ENCODE measurements at places on chromosomes 13 and 19.

GRCh38 chr19:44955505-44956439 is 592 bp downstream of the CLPTM1 start:
- DNase-seq, result peak; percentile 43

DNA sequence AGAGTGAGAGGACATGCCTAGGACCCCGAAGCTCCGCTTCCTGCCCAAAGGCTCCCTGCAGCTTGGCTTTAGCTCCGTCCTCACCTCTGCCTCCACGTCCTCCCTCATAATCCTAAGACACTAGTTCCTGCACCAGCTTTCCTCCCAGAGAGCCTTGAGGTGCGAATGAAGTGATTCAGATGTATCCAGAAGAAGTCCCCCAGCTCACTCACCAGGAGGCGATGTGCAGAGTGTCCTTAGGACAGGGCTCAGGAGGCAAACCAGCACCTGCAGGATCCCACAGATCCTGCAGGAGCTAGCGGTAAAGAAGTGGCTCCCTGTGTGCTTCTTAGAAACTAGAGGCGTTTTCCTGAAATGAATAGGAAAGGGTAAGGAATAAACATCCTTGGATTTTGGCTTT is 109.7 kb downstream of the HSPH1 start:
- no peak for DNase-seq

- DNase-seq, result no peak
Observed at GRCh38 chr19:5282901-5283300, 57.7 kb downstream of the PTPRS start.

- DNase-seq, result no peak
Observed at GRCh38 chr13:36251526-36251925, 37.2 kb upstream of the SOHLH2 start.

- no peak for DNase-seq
Observed at GRCh38 chr13:80341756-80342370, 937 bp upstream of the SPRY2 start.

DNA sequence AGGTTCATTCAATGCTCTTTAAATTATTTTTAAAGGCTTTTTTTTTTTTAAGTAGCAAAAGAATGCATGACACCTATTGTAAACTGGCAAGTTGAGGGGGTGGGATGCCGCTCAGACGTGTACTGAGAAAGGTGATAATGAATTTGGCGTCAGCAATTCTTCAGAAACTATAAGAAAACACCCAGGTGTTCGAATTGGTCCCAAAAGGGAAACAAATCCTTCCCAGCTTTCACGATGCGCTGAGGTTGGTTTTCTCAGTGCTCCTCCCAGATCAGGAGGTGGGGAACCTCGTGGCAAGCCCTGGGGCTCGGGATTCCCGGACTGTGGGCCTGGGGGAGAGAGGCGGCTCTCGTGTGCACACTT is 543 bp upstream of the FAM124A start:
- DNase-seq, result no peak

DNA sequence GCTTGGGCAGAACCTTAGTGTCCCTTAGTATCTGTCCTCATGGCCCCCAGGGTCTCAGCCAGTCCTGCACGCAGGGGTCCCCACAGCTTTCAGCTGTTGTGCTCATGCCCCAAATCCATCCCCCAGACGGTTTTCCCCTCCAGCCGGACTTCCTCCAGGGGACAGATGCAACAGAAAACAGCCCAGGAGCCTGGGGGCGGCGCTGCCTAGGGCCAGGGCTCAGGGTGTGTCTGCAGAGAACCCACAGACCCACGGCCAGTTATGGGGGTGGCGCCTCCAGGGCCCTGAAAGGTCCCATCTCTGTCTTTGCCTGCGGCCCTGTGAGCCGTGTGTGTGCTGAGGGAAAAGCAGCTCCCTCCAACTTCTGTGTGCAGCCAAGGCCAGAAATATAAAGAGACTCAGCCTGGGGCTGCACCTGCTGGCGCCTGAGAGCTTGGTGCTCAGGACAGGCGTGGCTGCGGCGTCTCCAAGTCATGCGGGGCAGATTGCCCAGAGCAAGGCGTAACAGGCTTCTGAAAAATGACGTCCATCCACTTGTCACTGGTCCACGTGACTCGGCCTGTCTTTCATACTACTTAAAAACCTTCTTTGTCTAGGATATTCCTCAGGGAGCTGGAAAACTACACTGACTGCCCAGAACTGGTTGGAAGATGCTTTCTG is 22.1 kb upstream of the F7 start:
- no peak for DNase-seq

GRCh38 chr19:18900700-18901481 is 4.9 kb upstream of the CERS1 start:
- no peak for DNase-seq

DNA sequence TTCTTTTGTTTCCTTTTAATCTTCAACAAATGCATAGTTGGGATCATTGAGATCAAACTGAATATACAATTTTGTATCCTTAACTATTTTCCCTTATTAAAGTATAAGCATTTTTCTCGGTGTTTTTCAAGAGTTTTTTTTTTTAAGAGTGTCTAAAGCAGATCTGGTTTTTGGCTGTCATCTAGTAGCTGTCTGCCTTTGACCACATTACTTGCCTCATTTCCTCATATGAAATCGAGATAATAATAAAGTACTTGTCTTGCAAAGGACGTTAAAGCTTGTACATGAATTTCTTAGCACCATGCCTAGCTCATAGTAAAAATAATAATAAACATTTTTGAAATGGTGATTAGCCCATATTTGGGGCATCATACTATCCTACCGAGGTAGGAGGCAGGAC is 121.2 kb downstream of the PDS5B start:
- no peak for DNase-seq

- no peak for DNase-seq
Observed at GRCh38 chr19:15235781-15236180, 3.5 kb upstream of the EPHX3 start.

DNA sequence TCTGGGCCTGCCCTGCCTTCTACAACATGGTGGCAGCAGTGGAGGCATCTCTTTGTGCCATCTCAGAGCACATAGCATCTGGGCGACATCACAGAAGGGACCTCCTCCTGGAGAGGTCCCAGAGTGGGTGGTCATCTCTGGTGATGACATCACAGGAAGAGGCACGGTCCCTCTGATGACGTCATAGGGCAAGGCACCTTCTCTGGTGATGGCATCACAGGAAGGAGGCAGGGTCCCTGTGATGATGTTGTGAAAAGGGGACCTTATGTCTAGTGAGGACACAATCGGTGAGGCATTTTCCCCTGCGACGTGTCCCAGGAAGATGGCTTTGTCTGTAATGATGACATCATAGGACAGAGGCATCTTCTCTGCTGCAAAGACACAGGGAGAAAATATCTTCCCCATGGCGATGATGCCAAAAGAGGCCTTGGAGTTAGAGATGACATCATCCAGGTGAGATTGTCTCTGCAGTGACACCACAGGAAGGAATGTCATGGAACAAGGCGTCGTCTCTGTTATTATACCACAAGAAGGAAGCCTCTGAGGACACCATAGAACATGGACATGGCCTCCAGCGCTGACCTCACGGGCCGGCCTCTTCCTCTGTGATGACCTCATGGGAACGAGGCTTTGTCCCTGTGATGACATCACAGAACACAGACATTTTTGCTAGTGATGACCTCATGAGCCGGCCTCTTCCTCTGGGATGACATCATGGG is 10.7 kb downstream of the SHISA7 start:
- DNase-seq, result no peak

DNA sequence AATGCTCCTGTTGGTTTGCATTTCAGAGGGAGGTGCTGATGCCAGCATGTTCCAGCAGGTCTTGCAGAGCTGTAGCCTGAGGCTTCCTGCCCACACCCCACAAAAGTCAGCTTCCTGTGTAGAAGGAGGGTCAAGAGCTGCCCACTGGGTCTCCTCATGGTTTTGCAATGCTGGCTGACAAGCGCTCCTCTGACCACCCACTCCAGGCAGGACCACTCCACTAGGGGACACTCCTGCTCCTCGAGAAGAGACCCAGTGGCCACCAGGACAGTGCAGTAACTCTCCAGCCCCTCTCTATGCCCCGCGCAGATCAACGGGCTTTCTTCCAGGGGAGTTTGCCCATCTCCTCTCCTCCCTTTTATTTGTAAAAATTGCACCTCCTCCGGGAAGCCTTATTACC is 72.9 kb upstream of the UQCRFS1 start:
- peak; percentile 44 for DNase-seq

DNA sequence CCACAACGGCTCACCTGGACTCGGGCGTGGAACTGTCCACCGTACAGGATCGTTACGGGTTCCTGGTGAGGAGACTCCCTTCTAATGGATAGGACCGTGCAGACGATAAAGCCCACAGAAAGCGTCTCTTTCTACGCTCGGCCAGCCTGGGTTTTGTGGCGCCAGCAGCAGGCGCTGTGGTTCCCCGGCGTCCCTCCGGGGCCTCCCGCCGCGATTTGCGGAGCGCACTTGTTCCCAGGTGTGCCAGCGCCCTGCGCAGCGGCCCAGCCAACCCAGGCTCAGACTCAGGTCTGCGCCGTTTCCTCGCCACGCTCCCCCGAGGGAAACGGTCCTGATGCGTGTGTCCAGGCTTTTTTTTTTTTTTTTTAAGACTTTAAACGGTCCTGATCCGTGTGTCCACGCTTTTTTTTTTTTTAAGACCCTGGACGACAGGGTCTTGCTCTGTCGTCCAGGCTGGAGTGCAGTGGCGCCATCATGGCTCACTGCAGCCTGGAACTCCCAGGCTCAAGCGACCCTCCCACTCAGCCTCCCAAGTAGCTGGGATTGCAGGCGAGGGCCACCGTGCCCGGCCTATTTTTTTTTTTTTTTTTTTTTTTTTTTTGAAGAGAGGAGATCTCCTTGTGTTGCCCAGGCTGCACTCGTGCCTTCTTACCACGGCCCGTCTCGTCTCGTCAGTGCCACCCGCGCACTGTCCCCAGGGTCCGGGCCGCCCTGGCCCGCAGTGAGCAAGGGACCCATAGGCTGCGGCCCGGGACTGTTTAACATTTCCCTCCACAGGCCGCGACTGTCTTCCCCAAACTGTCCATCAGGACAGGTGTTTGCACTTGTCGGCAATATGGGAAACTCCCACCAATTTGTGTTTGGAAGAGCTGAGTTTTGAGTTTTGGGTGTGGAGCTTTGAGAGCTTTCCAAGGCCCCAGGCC is 23.8 kb downstream of the GJA3 start:
- DNase-seq, result peak; percentile 57

DNA sequence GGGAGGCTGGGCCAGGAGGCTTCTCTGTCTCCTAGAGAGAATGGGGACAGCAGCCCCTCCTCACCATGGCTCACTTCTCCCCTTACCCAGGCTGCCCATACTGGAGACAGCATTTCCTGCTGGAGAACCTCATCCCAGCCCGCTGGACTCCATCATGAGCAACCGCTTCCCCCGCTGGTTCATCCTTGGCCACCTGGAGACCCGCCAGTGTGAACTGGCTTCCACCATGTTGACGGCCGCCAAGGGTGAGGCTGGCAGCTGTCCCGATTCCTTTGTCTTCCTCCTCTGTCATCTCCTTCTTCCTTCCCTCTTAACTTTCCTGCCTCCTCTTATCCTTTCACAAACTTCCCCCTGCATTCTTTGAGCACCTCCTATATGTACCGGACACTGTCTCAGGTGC is 28.0 kb downstream of the ZSWIM4 start:
- no peak for DNase-seq

- DNase-seq, result no peak
Observed at GRCh38 chr13:113413178-113413897, 40.0 kb downstream of the ADPRHL1 start.

DNA sequence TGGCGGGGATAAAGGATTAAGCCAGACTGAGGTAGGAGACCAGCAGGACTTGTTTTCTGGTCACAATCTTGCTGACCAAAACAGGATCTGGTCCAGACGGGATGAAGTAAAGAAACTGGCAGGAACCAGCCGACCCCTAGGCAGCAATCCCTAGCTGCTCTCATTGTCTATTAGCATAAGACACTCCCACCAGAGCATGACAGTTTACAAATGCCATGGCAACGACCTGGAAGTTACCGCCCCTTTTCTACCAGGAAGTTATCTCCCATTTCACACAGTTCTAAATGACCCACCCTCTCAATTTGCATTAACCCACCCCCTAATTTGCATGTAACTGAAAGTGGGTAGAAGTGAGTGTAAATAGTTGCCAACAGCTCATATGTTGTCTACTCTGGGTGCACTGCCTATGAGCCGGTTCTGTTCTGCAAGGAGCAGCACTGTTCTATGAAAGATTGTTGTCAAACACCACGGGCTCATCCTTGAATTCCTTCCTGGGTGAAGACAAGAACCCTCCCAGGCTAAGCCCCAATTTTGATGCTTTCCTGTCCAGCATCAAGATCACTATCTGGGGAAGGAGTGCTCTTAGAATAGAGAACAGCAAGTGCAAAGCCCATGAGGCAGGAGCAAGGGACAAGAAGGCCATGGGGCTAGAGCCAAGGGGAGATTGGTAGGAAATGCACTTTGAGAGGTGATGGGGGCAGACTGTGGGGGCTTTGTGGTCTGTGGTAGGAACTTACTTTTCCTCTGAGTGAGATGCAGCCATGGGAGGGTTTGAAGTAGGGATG is 13.9 kb upstream of the FBXO27 start:
- no peak for DNase-seq
